ENCODE measurements at places on chromosomes 13 and 19. TPM values are rescaled to one million over a fixed set of nuclear protein-coding genes. Genes with fewer than 3 reads are reported as not detected.
A peak's percentile ranks its signal among the peaks of the same experiment; 100 is the strongest.

DNA sequence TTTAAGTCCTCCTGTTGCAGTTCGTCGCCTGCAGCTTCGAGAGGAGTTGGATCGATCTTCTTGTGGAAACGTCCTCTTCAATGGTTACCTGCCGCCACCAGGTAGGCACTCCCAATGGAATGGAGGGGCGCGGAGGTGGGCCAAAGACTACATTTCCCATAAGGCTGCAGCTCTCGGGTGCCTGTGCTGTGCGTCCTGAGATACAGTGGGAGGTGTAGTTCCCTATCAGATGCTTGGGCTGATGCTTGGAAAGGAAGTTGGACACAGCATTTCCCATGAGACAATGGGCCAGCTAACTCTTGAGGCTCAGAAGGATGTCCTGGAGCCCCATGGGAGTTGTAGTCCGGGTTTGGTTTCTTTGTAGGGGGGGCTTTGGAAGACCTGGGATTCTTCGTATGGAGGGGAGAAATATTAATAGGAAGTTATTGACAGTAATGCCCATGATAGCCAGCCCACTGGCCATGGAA lies 1.8 kb downstream of the SHKBP1 start:
- peaks cover 13% of the 10 kb centered on the region for H3K4me1 ChIP-seq
- H3K4me3 ChIP-seq, result no peak overlapping the region
- peaks cover 41% of the 10 kb centered on the region for H3K36me3 ChIP-seq
- H3K27me3 ChIP-seq, result no peaks in the 10 kb centered on the region
- H3K27ac ChIP-seq, result no peak overlapping the region
- no peak for DNase-seq

DNA sequence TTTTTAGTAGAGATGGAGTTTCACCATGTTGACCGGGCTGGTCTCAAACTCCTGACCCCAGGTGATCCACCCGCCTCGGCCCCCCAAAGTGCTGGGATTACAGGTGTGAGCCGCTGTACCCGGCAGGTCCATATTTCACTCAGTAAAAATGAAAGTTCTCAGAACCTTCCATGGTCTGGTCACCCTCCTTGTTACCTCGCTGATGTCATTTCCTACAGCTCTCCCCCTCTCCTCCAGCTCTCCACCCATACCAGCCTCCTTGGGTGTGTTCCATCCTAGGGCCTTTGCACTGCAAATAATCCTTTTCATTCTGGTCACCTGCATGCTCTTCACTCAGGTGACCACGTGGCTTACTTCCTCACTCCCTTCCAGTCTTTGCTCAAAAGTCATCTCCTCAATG lies 78.2 kb upstream of the TNFSF11 start:
- no peaks in the 10 kb centered on the region for H3K4me1 ChIP-seq
- H3K36me3 ChIP-seq, result no peaks in the 10 kb centered on the region
- DNase-seq, result no peak
- H3K27me3 ChIP-seq, result no peaks in the 10 kb centered on the region

- H3K36me3 ChIP-seq, result no peaks in the 10 kb centered on the region
- H3K4me1 ChIP-seq, result peaks cover 15% of the 10 kb centered on the region
- peaks cover 6% of the 10 kb centered on the region for H3K27me3 ChIP-seq
- DNase-seq, result no peak
- H3K27ac ChIP-seq, result no peak overlapping the region
These were observed 5.3 kb upstream of the NECTIN2 start for GRCh38 chr19:44840811-44841210.

- no peaks in the 10 kb centered on the region for H3K36me3 ChIP-seq
- H3K27ac ChIP-seq, result no peak overlapping the region
These were observed 45.0 kb upstream of the IL17D start for GRCh38 chr13:20658451-20659040.

DNA sequence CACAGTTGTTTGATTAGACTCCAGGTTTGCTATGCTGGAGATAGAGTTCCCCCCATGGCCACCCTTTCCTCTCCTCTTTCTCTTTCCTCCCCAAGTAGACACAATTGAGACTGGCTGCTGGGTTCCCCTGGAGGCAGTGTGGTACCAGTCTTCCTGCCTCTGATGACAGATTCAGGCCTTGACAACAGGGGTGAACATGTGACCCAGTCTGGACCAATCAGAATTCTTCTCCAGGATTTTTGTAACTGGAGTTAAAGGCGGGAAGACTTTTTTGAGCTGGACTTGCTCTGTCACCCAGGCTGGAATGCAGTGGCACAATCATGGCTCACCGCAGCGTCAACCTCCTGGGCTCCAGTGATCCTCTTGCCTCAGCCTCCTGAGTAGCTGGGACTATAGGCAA lies 48.7 kb downstream of the CCNE1 start:
- H3K27ac ChIP-seq, result no peak overlapping the region
- H3K4me3 ChIP-seq, result no peak overlapping the region
- no peak for DNase-seq
- H3K4me1 ChIP-seq, result no peaks in the 10 kb centered on the region
- no peaks in the 10 kb centered on the region for H3K36me3 ChIP-seq

DNA sequence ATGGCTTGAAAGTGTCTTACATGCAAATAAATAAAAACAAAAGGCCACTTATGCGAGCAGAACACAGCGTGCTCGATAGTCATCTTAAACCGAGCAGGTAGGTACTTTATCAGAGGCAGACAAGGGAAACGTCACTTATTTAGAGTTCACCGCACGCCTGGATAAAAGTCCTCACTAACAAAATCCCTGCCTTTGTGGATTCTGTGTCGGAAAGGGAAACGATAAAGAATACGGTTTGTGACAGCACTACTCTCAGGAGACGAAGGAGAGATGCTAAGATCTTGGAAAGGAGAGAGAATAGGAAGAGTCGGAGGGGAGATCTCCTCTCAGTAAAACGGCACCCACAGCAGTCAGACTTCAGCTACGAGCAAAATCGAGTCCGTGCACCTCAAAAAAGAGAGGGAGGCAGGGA lies 581 bp downstream of the RCBTB1 start:
- peak overlapping the region; percentile 98 for H3K4me3 ChIP-seq
- H3K27ac ChIP-seq, result peak overlapping the region; percentile 87
- DNase-seq, result no peak
- peaks cover 23% of the 10 kb centered on the region for H3K4me1 ChIP-seq
- no peaks in the 10 kb centered on the region for H3K27me3 ChIP-seq

GRCh38 chr19:45952686-45953505 lies 20.8 kb downstream of the NOVA2 start:
- DNase-seq, result no peak
- H3K4me1 ChIP-seq, result peaks cover 14% of the 10 kb centered on the region
- H3K27ac ChIP-seq, result no peak overlapping the region
- H3K27me3 ChIP-seq, result no peaks in the 10 kb centered on the region

DNA sequence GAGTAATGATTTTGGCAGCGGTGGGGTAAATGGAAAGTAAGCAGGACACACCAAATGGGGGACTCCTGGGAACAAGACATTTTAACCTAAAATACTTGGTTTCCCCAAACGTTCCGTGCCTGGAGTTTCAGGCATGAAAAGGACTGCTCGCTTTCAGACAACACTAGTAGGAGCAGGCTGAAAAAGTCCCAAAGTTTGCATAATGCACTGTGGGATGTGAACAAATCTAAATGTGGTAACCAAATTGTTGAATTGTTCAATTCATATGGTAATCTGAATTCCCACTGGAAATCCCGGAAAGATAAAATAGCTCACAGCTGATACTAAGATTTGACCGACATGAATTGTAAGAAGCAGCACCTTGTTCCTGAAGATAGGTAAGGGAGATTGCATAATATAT lies 467.2 kb upstream of the ARGLU1 start:
- H3K4me1 ChIP-seq, result no peaks in the 10 kb centered on the region
- H3K27me3 ChIP-seq, result no peaks in the 10 kb centered on the region
- H3K4me3 ChIP-seq, result no peak overlapping the region
- no peaks in the 10 kb centered on the region for H3K36me3 ChIP-seq
- H3K27ac ChIP-seq, result no peak overlapping the region

- DNase-seq, result no peak
- peak overlapping the region; percentile 89 for H3K4me3 ChIP-seq
- peak overlapping the region; percentile 85 for H3K27ac ChIP-seq
- H3K4me1 ChIP-seq, result peaks cover 53% of the 10 kb centered on the region
These were observed 622 bp downstream of the RASA3 start for GRCh38 chr13:114131583-114132418.

DNA sequence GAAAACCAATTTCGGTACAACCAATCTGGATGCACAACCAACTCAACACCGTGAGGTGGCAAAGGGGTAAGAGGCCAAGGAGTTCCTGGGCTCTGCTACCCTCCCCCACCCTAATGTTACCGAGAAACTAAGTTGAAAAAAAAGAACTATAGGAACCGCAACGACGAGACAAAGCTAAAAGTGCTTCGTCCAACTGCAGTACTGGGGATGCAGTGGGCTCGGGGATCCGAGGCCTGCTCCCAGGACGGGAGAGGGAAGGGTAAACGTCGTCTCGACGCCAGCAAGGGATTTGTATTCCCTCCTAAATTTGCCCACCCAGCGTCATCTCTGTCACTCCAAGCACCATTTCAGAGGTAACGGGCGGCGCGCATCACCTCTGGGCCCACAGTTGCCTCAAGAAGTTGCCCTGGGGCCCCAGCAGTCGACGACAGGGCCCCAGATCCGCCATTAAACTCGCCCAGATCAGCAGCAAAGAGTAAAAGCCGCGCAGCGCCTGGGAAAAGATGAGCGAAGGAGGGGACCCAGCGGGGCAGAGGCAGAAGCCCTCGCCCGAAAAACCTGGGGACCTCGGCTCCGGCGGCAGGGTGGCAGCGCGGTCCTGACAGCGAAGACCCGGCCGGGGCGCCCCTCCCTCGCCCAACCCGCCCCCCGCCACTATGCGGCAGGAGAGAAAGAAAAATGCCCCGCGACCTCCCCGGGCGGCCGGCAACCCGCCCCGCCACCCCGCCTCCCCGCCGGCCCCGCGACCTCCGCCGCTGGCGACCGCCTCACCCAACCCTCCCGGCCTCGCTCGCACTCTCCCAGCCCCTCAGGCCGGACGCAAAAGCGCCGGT lies 752 bp downstream of the ZMYM5 start:
- H3K27ac ChIP-seq, result peak overlapping the region; percentile 99
- no peak for DNase-seq
- no peaks in the 10 kb centered on the region for H3K36me3 ChIP-seq
- peak overlapping the region; percentile 79 for H3K4me3 ChIP-seq
- peaks cover 11% of the 10 kb centered on the region for H3K4me1 ChIP-seq

GRCh38 chr13:28022848-28023518 lies 34.5 kb upstream of the URAD start:
- H3K4me3 ChIP-seq, result no peak overlapping the region
- no peak for DNase-seq
- no peaks in the 10 kb centered on the region for H3K36me3 ChIP-seq
- no peaks in the 10 kb centered on the region for H3K27me3 ChIP-seq
- H3K4me1 ChIP-seq, result no peaks in the 10 kb centered on the region

GRCh38 chr19:347946-348861 lies 3.6 kb upstream of the MIER2 start:
- H3K27ac ChIP-seq, result no peak overlapping the region
- no peaks in the 10 kb centered on the region for H3K27me3 ChIP-seq
- DNase-seq, result no peak
- peaks cover 14% of the 10 kb centered on the region for H3K4me1 ChIP-seq
- H3K36me3 ChIP-seq, result no peaks in the 10 kb centered on the region

DNA sequence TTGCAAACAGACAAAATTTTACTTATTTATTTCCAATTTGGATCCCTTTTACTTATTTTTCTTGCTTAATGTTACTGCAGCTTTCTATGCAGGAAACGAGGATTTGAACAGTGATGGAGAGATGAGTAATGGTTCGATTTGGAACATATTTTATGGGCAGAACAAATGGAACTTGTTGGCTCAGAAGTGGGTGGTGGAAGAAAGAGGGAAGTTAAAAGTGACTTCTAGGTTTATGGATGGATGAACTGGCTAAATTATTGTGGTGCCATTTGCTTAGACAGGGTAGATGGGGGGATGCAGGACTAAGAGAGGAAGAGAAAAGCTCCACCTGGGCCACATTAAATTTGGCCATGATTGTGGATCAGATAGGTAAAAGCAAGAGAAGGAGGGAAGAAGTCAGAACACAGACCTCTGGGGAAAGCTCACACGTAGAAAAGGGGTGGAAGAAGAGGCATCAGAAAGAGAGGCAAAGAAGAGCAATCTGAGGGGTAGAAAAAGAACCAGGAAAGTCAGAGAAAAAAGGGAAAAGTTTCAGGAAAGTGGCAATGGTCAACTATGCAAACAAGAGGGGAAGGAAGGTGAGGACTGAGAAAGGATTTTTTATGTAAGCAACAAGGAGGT lies 768 bp upstream of the CYSLTR2 start:
- no peaks in the 10 kb centered on the region for H3K27me3 ChIP-seq
- H3K4me1 ChIP-seq, result no peaks in the 10 kb centered on the region
- no peaks in the 10 kb centered on the region for H3K36me3 ChIP-seq
- peak; percentile 55 for DNase-seq
- no peak overlapping the region for H3K4me3 ChIP-seq

- H3K27me3 ChIP-seq, result peaks cover 29% of the 10 kb centered on the region
- H3K4me1 ChIP-seq, result peaks cover 28% of the 10 kb centered on the region
- no peak overlapping the region for H3K4me3 ChIP-seq
- DNase-seq, result no peak
- H3K36me3 ChIP-seq, result no peaks in the 10 kb centered on the region
These were observed 14.4 kb downstream of the TTYH1 start for GRCh38 chr19:54429545-54430227.

DNA sequence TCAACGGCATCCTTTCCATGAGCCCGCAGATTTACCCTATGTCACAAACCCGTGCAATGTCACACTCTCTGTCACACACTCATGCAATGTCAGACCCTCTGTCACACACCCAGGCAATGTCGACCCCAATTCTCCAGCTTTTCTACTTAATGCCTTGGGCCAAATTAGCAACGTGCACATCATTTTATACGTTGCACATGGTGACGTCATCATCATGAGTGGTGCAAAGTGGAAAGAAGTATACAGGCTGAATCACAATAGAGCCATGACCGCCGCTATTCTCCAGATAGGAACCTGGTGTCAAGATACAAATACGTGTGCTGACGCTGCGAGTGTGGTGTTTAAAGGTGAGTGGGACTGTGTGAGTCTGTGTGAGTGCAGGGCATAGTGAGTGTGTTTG lies 21.7 kb upstream of the ZNF845 start:
- no peak overlapping the region for H3K27ac ChIP-seq
- no peaks in the 10 kb centered on the region for H3K36me3 ChIP-seq
- DNase-seq, result no peak

RYR1 gene
- 0.99 TPM for total RNA-seq

KLK6 gene
- total RNA-seq, result not detected

CGB5 gene
- total RNA-seq, result not detected

MAP4K1 gene
- total RNA-seq, result 4.5 TPM

FSD1 gene
- 0.29 TPM for total RNA-seq

PSG1 gene
- not detected for total RNA-seq

CYP4F2 gene
- not detected for total RNA-seq

PTGIR gene
- 5.9 TPM for total RNA-seq

FUT2 gene
- not detected for total RNA-seq
